Stimulated activated CD4-positive, alpha-beta T cell treated with anti-CD3 and anti-CD28 coated beads, Interleukin-4, amount 100 ng/mL, for 4 hours (primary cell): ENCODE measurements at places on chromosomes 4 and X.

DNA sequence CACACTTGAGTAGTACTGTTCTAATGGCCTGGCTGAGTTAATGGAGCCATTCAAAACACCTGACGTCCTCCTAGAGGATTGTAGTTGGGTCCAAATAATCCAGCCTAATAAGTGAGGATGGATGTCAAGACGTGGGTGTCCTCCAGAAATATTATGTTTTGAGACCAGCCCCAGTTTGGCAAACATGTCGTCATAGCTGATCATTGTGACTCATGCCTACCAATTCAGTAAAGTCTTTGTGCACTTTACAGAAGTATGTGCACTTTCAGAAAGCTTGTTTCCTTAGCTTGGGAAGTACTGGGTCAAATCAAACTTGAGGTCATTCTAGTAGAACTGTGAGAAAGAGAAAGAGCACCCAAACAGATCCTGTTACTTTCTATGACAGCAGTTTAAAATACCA is 37.6 kb upstream of the GLRA2 start:
- no peak for DNase-seq

DNA sequence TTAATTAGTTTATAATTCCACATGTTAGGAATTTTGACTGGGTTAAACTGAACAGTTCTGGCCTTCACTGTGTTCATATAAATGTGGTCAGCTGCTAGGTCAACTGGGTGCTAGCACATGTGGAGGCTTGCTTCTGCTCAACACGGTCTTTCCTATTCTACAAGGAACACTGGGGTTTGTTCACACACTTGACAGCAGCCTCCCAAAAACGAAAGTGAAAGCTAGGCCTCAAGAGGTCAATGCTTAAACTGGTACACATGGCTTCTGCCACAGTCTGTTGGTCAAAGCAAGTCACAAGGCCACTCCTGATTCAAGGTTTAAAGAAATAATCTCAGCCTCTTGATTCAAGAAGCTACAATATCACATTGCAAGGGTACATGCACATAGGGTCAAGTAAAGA is 126.5 kb downstream of the QDPR start:
- DNase-seq: no peak

DNA sequence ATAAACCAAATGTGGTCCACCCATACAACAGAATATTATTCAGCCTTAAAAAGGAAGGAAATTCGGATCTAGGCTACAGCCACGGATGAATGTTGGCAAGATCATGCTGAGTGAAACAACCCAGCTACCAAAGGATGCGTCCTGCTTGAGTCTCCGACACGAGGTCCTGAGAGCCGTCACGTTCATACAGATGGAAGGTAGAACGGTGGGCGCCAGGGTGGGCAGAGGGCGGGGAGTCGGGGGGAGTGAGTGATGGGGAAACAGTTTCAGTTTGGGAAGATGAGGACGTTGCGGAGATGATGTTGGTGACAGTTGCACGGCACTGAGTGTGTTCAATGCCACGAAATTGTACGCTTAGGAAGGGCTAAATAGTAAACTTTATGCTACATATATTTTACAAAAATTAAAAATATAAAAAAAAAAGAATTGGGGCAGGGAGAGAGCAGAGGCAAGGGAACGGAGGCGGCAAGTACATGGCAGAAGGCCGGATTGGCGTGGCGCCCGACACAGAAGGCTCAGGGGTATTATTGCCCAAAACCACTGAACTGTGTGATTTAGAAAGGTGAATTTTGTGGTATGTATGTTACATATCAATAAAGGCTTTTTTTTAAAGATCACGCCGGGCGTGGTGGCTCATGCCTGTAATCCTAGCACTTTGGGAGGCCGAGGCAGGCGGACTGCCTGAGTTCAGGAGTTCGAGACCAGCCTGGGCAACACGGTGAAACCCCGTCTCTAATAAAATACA is 14.8 kb upstream of the MXD4 start:
- no peak for DNase-seq

GRCh38 chrX:1601768-1602085 is 10.3 kb downstream of the AKAP17A start:
- DNase-seq: no peak

GRCh38 chr4:107666134-107666533 is 53.9 kb downstream of the PAPSS1 start:
- no peak for DNase-seq

DNA sequence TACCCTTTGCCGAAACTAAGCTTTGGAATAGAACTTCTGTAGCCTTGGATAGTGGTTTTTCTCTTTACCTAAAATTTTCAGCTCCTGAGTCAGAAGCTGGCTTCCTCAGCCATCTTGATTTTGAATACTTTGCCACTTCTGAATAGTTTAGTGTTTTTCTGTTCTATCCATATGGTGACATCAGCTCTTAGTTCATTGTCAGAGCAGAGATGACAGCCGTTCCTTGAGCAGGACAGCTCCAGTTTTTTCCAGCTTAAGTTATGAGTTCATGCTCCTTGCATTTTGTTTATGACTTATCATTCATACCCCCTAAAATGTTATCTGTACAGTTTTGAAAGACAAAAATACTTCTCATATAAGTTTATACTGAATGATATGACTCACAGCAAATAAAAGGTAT is 47.8 kb downstream of the DTHD1 start:
- DNase-seq: no peak

- no peak for DNase-seq
Observed at GRCh38 chr4:111997785-111998184, 147.5 kb upstream of the FAM241A start.

DNA sequence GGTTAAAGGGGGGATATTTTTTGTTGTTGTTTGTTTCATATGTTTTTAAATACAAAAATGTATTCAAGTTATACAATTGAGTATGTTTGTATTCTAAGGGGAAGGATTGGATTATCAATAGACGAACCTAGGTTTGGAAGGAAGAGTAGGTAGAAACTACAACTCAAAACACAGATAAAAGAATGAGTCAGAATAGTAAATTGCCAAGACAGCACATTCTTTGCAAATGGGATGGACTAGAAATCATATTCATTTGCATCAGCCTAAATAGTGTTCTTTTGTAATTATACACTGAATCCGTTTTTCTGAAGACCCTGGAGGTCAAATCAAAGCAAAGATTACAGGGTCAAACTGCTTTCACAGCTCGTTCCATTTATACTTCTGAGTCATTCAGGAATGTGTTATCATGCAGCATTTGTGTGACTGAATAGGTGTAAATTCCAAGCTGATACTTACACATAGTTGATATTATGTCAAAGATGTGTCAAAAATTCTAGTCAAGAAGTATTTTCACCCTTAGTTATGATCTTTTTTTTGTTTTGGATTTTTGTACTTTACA is 273.3 kb upstream of the FAT4 start:
- no peak for DNase-seq

DNA sequence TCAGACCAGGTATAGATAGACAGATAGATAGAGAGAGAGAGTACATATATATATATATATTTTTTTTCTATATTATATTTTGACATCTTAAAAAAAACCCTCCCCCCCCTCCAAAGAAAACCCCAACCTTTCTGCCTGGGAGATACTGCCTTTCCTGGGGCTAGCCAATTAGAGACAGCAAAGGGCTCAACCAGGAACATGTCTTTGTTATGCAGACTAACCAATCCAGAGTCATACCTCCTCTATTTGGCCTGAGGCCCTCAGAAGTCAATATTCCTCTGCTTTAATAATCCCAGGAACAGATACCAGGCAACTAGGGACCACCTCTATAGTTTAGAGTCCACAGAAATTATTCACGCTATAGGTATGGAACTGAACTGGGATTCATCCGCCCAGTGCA is 135.6 kb upstream of the MAD2L1 start:
- DNase-seq: no peak

- no peak for DNase-seq
Observed at GRCh38 chr4:46131498-46132057, 7.7 kb upstream of the GABRG1 start.

GRCh38 chr4:69601065-69601464 is 38.4 kb downstream of the UGT2A2 start:
- no peak for DNase-seq

DNA sequence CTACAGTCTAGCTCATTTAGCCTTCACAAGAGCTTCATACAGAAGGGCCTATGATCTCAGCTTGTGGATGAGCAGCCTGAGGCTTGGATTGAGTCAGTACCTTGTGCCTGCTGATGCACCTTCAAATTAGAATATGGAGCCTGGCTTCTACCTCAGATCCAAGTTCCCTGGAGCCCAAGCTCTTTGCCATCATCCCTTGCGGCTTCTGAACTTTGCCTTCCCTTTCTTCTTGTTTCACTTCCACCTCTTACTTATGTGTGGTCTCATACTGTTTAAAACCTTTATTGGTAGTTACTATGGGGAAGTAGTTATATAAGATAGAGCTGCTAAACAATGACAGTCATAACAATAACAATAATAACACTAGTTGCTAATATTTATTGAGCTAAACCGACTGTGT is 84.3 kb upstream of the AFF2 start:
- DNase-seq: no peak

DNA sequence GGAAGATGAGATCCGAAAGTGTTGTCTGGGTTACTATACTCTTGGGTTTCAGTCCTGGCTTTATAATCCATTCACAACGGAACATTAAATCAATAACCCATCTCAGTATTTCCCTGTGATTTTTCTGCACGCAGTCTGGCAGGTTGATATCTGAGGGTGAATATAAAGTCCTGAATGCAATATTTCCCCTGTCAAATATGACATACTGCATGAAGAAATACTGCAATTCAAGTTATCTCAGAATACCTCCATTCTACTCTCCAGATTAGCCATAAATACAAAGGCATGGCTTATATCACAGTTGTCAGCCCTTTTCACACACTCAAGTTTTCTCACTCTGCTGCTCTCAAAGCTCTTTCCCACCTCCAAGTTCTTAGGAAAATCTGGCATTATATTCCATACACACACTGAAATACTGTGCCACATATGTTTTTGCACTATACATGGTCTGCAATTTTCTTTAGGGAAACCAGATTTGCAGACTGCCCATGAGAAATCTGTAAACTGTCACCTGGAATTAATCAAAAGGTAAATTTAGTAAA is 64.7 kb downstream of the WDFY3 start:
- DNase-seq: no peak

DNA sequence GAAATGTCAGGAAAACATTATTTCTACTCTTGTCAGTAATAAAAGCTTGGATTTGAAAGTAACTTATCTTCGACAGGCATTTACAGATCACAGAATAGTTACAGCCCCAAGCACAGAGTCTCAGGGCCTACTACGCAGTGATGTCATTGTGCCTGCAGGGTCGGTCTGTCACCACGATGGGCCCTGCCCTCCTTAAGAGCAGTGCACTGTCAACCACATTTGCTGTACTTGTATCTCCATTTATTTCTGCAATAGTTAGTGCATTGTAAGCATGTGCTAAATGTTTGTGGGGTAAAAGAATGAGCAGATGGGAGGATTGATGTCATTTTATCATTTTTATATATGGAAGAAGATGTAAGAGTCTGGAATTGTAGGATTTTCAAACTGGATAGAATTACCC is 13.6 kb upstream of the CCKAR start:
- DNase-seq: no peak

GRCh38 chr4:30844861-30845582 is 124.9 kb downstream of the PCDH7 start:
- DNase-seq: no peak

DNA sequence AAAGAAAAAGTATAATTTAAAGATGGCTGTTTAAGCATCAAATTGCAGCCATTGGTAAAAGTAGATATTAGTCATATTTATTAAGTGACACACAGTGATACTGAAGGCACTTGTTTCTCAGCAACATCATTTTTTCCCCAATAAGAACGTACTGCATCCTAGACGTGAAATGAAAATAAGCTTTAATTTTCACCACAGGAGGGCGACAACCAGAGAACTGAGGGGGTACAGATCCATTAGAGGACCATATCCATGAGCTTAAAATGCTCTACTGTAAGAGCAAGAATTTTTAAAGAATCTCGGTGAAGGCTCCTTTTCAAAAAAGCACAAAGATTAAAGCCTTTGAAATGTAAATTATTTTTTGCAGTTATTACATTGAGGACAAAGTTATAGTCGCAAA is 33.4 kb downstream of the FRG1 start:
- no peak for DNase-seq

DNA sequence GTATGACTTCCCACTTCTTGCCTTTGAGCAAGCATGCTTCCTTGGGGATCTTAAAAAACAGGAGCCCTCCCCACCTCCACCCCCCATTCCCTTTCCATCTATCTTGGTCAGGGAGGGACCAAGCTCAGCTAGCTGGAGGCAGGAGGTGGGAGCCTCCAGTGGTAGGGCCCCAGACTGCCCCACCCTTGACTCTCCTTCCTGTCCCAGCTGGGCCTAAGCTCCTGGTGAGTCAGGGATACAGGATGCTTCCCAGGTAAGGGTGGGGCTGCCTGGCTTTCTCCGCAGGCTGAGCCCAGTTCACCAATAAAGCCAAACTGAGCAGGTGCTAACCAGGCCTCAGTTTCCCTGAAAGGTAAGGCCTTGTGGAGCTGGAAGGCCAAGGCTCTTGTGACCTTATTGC is 15.2 kb downstream of the EFNB1 start:
- no peak for DNase-seq

DNA sequence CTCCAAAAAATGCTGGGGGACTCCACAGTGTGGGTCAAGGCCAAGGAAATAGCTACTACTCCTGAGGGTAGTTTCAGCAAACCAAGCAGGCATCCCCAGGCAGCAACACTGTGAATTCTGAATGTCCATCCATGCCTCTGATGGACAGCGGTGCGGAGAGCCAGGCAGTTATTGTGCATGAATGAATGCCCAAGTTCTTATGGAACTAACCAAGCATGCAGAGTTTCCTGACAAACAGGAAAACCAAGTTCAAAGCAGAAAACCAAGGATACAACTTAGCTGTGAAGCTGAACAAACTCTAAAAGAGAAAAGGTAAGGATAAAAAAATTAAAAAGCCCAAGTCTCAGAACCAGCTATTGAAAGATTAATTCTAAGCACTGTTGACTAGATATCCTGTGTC is 642.6 kb upstream of the HS3ST1 start:
- DNase-seq: no peak

DNA sequence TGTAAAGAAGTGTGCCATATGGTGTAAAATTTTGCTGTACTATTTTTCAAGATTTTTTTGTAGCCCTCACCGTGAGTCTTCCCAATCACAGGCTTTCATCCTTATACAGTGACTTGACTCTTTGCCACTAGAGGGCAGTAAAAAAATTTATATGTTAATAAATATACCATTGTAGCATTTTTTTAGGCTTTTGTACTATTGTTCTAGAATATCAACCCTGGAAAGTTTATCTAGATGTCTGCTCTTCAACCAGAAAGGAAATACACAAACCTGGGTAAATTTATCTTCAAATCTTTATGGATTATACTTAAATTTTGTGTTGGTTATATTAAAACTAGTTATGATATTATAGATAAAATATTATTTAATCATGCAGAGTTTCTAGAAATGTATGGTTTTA is 235.3 kb downstream of the TENM3 start:
- DNase-seq: no peak

DNA sequence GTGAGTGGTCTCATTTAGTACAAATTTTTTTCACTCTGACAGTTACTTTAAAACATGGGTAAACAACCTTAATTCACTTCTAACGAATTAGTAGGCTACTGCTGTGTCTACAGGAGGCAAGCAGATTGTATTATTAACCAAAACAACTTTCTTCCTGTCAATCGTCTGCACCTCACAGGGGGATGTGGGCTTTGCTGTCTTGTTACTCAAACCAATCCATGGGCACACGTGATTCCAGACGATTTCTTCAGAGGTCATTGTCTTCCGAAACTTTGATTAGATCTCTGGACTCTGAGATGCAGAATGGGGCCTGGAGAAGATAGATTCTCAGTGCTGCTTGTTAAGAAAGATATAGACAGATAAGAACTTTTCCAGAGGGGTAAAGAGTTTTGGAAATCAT is 327.8 kb downstream of the DHX15 start:
- DNase-seq: no peak
